Left ventricle myocardium inferior (tissue), 1 donor: ENCODE measurements at places on chromosomes 4 and X.

GRCh38 chrX:13649838-13650237, 3.1 kb upstream of the TCEANC start:
- no peak for DNase-seq

DNA sequence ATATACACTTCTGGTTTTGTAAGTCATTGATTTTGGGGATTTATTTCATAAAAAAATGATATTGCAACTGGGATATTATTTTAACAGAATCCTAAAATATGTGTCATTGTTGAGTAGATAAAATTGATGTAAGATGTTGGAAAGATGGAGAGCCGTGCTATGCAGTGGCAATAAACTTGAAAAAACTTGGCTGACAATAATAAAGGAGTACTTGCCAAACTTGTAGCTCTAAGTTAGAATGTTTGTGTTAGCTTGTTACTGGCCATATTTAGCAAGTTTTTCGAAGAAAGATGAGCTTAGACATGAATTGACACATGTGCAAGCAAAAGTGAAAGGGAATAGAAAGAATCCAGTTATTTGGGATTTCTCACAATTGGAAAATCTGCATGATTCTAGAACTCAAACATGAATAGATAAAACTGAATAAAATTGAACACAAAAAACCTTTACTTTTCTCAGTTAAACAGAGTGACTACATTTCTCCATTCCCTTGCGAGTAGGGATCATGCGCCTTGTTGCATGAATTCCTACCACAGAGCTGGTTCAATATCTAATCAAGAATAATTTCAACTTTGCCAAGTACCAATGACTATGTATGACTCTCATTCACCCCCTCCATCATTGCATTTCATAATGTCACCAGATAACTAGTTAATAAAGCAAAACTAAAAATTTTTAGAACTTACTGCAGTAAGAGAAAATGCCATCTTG, 327.8 kb downstream of the CAMK2D start:
- no peak for DNase-seq

GRCh38 chrX:38112566-38112965, 106.2 kb downstream of the SYTL5 start:
- DNase-seq, result no peak

DNA sequence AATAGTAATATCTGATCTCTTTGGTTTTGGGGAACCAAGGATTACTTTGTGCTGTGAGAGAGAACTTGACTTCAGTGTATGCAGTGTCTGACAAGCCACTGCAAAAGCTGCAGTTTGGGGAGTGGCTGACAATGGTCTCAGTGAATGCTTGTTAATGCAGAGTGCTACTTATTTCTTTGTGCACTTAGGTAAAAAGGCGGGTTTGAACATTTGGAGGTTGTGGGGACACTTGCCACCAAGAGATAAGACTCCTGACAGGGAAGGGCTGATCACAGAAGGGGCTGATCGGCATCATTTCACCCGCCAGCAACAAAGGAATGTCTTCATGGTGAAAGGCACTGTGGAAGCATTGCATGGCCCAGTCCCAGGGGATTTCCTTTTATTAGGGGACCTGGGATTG, 28.6 kb upstream of the USP46 start:
- no peak for DNase-seq

DNA sequence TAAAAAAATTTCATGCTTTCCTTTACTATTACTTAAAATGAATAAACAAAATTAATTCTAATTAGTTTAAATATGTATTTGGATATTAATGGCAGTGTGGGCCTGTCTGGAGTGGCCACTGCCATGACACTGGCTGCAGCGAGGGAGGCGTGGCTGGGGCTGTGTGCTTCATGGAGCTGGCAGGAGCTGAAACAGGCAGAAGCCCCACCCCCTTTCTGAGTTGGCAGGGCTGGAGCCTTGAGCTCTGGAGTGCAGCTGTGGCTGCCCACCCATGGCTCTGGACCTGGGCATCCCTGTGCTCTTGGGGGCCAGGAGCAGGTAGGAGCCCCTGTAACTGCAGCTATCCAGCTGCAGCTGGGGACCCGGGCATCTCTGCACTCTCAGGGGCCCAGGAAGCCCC, 8.2 kb upstream of the HSD17B11 start:
- DNase-seq, result no peak

GRCh38 chr4:153488006-153488891, 22.1 kb downstream of the TMEM131L start:
- peak; percentile 51 for DNase-seq

GRCh38 chr4:182367153-182367552, 124.0 kb downstream of the TENM3 start:
- no peak for DNase-seq

GRCh38 chr4:4950561-4951290, 68.5 kb downstream of the CYTL1 start:
- no peak for DNase-seq

GRCh38 chr4:121479808-121480207, 99.0 kb upstream of the QRFPR start:
- no peak for DNase-seq

DNA sequence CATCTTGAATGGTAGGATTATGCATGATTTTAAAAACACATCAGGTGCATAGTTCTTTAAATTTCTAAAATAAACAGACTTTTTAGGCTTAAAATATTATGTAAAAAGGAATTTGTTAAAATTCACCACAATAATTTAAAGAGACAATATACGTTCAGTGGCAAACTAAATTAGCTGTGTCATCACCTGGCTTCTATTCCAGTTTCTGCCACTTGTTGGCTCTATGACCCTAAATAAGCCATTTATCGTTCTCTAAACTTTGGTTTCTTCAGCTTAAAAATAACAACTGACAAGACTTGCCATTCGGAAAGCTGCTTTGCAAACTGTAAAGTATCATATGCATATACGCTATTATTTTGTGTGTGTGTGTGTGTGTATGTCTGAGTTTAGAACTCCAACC, 141.3 kb downstream of the MGST2 start:
- DNase-seq, result no peak

DNA sequence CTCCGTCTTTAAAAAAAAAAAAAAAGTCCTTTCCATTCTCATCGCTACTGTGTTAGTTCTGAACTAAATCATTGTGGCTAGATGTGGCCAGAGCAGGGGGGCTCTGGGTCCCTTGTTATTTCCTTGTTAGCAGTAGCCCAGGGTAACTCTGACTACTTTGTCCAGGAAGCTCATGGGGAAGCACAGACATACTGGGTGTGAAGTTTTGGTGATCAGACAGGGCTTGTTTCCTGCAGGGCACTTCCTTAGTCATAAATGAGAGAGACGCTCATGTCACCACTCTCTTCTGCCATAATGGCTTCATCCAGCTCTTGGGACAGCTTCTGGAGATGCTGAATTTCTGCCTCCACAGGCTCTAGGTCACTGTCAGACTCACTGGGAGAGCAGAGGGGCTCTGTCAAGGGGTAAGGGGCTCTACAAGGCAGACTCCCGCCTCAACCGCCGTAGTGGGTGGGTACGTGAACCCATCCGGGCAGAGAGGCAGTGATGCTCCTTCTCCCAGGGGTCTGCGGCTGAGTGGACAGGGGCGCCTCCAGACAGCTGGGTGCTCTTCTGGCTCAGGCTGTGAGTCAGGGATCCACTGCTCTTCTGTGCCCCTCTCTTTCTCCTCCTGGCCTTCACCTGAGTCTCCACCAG, 12.9 kb downstream of the STIM2 start:
- DNase-seq, result no peak

DNA sequence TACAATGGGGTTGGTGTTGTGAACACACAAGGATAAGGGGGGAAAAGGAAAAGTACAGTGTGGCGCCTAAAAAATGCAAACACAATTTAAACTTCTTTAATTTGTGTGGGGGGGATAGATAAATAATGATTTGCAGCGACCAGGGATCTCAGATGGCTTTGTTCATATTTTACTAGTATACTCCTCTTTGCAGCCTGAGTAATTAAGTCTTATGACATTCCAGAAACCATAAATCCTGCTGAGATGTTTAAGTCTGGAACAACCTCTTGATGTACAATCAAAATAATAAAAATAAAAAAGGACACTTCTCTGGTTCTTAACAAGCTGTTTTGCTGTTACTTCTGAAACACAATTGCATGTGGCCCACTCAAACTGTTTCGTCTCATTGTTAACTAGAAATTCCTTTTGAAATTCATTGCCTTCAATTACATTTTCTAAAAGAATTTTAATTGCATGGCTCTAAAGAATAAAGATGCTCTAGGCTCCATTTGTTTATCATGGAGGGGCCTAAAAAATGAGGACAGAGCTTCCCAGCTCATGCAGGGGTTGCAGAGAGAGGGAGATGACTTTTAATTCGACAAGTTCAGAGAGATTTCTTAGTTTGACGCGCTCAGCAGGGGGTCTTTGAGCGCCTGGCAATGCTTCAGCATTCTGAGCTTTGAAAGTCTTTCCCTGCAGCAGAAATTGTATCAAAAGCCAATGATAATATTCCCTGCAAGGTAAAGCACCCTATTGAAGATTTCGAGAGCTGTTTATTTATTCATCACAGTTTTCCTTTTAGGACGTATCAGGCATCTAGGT, 892.4 kb upstream of the TENM3 start:
- DNase-seq, result no peak

DNA sequence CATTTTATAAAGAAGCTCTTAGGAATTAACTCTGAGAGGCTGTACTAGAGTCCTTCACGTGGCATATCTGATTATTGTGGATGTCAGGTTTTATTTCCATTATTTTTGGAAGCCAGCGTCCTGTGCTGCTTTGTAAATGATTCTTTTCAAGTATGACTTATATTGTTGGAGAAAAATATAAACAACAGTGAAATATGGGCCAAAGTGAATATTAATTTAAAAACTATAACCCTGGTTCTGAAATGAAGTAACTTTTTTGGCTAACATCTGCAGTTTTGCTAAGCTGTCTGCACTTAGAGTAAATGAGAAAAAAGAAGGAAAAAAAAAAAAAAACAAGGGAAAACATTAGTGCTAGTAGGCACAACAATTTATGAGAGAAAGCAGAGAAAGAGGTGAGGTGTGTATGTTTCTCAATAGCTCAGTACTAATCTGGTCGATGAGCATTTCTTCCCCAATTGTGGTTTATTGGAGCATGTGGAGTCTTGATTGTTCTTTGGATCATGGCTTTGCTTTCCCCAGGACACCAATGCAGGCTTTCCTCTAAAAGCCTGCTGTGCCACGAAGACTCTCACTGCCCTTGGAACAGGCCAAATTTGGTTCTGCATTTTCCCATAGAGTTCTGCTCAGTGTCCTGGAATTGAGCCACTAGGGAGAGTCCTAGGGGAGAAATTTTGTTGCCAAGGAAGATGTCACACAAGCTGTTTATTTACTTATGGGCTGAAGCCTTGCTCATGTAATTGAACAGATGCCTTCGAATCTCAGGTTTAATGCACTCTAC, 273.3 kb downstream of the DKK2 start:
- DNase-seq, result no peak

GRCh38 chrX:43973249-43974099, at the start of gene NDP:
TSS of gene NDP (minus strand) at chrX:43973390. CDS start at chrX:43958645, 14,745 bp downstream.
- DNase-seq, result no peak

GRCh38 chr4:41044791-41045190, 169.6 kb downstream of the APBB2 start:
- DNase-seq, result no peak

DNA sequence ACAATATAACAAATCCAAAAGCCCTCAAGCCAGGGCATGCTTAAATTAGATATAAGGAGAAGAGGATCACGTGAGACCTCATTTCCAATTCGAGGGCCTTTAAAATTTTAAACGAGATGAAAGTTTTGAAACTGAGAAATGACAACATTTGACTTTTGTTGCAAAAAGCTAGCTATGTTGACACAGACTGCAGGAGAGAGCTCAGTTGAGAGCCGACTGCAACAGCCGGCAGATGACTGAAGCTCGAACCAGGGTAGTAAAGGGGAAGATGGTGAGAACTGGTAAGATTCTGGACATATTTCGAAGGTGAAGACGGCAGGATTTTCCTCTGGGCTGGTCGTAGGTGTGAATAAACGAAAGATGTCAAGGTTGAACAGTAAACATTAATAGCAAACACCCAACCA, 773 bp downstream of the PRMT9 start:
- no peak for DNase-seq

DNA sequence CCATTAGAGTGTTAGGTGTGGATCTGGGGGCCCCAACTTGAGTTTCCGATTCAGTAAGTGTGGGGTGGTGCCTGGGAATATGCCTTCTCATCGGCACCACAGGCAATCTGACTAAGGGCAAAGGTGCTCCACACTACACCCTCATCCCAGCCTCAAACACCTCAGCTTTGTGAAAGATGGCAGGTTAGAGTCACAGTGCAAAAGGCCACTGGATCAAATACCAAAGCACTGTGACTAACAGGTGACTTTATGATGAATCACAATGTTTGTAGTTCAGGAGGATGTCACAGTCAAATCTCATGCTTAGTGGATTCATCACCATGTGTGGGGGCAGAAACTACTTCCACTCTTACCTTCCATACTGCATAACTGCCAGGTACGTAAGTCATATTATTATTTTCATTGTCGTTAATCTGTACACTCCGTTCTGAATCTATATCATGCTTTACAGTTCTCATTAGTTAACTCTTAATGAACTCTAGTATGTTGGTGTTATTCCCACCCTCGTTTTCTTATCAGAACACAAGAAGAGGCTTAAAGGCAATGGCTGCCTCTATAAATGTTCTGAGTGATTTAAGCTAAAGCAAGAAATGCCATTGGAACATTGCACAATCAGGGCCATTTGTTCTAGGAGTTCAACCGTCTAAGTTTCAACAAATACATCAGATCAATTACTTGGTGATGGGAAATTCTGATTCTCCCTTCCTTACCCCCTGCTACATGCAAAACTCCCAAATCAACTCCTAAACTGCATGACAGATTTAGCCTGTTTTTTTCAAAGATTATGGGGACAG, 50.2 kb downstream of the PRKG2 start:
- no peak for DNase-seq

DNA sequence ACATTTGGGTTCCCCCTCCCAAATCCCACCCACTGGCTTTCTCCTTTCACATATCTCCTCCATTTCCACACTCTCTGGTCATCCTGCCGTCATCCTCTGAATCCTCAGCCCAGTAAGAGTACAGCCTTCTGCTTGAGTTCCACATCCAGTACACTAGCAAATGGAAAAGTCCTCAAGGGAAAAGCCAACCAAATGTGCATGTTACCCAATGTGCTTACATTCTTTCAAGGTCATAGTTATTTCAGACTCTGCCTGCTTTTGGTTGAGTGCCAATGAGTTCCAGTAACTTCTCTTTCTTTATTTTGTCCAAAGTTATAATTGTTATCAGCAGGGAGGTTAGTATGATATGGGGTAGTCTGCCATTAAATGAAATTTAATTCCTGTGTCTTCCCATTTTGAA, 78.1 kb downstream of the SRPX start:
- no peak for DNase-seq
